ENCODE measurements at places on chromosomes 13 and 19.

DNA sequence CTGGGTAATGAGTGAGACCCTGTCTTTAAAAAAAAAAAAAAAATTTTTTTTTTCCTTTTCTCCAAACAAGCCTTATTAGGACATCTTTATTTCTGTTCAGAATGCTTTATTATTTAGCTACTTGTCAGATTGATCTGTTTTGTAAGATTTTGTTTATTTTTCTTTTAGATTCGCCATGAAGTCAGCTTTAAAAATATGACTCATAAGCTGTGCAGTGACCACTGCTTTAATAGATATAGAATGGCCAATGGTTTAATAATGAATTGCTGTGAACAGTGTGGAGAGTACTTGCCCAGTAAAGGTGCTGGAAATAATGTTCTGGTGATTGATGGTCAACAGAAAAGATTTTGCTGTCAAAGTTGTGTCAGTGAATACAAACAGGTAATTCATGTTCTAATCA, 47.7 kb downstream of the ZMYM2 start:
- no peak for DNase-seq

DNA sequence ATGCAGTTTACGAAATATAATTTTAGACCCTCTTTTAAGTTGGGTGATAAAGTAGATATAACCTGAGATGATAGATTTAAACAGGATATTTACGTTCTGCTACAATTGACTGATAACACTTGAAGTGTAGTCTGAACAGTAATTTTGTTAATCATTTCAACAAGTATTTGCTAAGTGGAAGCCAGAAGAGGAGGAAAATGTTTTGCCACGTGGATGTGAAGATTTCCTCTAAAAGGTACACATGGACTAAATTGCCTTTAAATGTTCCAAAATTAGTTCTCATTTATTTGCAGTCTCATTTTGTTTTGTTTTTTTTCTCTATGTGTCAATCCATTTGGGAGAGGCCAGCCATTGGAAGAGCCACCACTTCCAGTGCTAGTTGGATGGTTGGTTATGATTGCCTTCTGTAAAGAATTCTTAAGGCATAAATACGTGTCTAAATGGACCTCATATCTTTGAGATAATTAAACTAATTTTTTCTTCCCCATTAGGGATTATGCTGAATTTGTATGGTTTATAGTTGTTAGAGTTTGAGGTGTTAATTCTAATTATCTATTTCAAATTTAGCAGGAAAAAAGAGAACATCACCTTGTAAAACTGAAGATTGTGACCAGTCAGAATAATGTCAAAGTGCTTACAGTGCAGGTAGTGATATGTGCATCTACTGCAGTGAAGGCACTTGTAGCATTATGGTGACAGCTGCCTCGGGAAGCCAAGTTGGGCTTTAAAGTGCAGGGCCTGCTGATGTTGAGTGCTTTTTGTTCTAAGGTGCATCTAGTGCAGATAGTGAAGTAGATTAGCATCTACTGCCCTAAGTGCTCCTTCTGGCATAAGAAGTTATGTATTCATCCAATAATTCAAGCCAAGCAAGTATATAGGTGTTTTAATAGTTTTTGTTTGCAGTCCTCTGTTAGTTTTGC, 2.8 kb downstream of the MIR17HG start:
- no peak for DNase-seq

- no peak for DNase-seq
Measured at GRCh38 chr13:23356368-23356767, 77.1 kb downstream of the SACS start.

- no peak for DNase-seq
Measured at GRCh38 chr13:51894239-51894638, 32.5 kb downstream of the CCDC70 start.

DNA sequence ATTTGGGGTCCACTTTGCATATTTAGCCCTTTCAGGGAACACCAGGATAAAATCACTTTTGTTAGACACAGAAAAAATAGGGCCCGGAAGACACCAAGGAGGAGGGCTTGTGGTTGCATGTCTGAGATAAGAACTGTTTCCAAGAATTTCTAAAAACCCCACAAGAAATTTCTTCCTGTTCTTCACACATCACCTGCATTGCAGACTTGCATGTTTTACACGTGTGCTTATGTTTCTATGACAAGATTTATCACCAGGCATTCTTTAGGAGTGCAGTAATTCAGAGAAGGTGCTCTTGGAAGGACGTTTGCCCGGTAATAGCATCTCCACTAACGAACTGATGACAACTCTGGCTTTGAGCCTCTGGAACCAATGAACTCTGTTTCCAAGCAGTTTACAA, 7.1 kb upstream of the ACTL9 start:
- DNase-seq: peak; percentile 43

DNA sequence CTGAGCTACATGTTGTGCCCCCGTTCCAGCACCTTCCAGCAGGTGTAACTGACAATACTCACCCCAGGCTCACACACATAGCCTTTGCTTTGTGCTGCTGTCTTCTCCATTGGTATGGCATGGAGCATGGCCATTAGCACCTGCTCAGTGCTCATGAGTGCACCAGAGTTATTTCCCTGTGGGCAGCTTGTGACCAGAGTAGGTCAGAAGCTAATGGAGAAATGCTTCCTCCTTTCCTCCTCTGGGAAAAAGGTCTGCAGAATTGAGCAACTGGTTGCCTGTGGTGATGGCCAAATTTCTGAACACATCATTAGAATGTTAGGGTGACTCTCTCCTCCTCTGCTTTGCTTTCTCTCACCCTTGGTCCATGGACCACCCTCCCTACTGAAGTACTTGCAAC, 344.5 kb upstream of the TMTC4 start:
- no peak for DNase-seq

- DNase-seq: no peak
Measured at GRCh38 chr19:46232029-46232428, 2.5 kb downstream of the IGFL1 start.

DNA sequence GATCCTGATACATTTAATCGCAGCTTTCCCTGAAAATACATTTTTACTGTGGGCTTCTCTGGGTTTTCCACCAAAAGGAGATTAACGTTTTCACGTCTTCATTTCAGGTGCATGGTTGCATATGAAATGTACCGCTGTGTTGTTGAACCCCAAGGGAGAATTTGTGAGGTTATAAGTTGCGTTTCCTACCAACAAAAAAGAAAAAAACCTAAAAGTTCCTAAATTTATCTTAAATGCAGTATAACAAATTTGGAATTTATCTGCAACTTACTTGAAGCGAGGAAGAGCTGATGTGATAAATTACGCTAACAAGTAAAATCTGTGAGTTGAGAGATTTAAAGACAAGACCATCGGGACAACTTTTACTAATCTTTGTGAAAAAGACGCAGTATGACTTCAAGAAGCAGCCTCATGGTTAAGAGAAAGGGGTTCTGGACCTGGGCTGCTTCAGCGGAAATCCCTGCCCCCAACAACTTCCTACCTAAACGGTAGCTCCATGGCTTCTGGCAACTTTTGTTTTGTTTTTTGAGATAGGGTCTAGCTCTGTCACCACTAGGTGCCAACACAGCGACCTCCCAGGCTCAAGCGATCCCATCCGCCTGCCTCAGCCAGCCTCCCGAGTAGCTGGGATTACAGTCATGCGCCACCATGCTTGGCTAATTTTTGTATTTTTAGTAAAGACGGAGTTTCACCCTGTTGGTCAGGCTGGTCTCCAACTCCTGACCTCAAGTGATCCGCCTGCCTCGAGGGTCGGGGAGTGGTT, 958 bp upstream of the OBI1 start:
- DNase-seq: no peak

- DNase-seq: no peak
Measured at GRCh38 chr19:2181633-2181997, 17.9 kb downstream of the DOT1L start.

DNA sequence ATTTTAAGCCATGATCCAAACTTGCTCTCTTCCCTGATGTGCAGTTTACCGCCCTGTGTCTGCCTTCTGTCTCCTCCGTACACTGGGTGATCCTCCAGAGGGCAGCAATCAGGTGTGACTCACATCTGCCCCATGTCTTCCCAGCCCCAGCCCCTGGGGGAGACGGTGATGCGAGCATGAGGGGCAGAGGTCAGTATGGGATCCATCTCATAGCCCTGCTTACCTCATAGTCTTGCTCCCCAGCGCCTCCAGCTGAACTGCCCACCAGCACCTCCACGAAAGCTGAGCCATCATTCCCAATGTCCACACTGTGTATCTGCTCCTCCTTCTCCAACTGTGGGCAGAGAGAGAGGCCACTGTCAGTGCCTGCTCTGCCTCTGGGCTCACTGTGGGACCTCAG, 14.6 kb downstream of the XRCC1 start:
- no peak for DNase-seq

DNA sequence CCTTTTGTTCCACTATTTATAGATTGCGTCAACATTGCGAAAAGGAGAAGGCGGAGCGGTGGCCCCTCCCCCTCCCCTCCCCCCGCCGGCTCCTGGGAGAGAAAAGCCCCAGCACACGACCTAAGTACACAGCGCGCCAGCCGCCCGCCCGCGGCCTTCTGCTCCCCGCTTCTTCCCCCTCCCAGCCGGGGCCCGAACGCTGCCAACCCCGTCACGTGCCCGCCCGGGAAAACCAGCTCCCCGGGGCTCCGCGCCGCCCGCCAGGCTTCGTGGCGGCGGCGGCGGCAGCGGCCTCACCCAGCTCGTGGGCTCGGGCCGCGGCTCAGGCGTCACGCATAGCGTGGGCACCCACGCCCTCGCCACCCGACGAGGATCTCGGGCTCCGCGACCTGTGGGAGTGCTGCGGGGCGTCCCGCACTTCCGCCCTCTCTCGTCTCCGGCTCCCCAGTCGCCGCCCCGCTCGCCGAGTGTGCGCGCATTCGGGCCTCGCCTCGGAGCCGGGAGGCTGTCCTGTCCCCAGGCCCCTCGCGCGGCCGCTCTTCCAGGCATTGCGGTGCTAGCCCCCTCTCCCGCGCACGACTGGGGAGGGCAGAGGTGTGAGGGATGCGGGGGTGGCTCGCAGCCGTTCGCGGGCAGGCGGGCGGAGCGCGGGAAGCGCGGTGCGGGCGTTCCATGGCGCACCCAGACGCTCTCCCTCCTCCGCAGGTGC, 110.5 kb downstream of the KCNRG start:
- DNase-seq: peak; percentile 93

GRCh38 chr19:36151144-36152018, 866 bp downstream of the COX7A1 start:
- DNase-seq: no peak

- DNase-seq: no peak
Measured at GRCh38 chr13:84641491-84641890, 759.2 kb upstream of the SLITRK1 start.

DNA sequence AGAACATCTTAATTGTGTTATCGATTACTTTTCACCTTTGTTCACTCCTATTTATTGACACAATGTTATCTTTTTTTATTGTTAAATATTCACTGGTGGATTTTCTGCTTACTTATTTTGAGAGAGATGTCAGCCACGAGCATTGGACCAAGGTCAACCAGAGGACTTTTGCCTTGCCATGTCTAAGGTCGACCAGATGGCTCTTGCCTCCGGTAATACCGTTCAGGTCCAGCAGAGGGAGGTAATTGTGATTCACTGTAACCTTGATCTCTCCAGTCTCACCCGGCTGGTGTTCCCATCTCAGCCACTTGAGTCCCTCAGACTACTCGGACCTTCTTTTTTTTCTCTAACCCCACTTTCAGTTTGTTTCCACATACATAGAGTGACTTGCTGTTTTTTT, 1438.1 kb downstream of the UQCRFS1 start:
- no peak for DNase-seq

DNA sequence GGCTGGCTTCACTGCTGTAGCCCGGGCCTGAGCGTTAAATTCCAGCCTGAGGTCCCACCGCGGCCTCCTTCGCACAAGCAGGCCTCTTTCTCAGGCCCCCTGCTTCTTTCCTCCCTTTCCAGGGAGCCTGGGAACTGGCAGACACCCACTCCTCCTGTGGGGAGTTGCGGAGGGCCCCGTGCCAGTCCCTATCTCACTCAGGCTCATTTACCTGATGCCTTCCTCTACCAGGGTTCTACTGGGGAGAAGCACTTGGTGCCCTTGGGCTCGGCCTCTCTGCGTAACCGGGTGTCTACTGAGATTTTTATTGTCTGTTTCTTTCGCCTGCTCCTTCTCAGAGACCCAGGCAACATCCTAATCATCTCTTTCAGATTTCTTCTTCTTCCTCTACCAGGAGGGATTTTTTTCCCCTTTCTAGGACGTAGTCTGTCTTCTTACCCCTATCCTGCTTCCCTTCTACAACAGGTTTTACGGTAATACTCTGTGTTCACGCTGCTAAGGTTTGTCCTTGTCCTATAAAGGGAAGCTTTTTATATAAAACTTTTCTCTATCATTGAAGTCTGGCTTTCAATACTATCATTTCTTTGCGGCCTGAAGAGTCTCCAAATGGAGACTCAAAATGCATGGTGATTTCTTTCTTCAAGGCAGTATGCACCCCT, 135.4 kb upstream of the GPR12 start:
- DNase-seq: no peak

- DNase-seq: no peak
Measured at GRCh38 chr13:113497217-113497616, 6.7 kb upstream of the DCUN1D2 start.

DNA sequence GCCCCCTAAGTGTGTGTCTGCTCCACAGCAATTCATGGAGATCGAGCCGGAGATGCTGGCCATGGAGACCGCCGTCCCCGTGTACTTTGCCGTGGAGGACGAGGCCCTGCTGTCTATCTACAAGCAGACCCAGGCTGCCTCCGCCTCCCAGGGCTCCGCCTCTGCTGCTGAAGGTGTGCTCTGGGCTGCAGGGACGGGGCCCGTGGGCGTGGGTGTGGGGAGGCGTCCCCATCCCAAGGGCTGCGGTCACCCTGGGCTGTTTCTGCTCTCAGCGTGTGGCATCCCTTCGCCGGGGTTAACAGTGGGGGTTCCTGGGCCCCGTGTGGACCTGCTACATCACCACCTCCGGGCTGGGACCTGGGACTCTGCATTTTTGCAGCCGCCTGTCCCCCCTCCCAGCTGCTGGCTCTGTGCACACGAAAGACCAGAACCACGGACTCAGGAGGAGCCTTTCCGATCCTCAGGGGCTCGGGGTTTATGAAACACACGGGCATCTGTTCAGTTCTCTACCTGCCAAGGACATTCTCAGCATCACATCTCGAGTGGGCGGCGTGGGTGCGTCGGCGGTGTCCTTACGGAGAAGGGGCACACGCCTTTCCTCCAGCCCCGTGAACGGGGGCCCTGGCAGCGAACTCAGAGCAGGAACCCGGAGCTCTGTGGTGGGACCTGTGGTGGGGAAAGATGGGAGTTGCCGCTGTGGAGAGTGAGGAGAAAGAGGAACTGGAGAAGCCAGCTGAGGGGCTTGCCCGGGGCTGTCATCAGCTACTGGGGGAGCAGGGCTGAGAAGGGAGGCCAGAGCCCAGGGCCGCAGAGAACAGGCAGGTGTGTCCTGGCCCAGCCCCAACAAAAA, 7.8 kb downstream of the NCLN start:
- no peak for DNase-seq

- no peak for DNase-seq
Measured at GRCh38 chr13:38283346-38283745, 66.3 kb upstream of the UFM1 start.

DNA sequence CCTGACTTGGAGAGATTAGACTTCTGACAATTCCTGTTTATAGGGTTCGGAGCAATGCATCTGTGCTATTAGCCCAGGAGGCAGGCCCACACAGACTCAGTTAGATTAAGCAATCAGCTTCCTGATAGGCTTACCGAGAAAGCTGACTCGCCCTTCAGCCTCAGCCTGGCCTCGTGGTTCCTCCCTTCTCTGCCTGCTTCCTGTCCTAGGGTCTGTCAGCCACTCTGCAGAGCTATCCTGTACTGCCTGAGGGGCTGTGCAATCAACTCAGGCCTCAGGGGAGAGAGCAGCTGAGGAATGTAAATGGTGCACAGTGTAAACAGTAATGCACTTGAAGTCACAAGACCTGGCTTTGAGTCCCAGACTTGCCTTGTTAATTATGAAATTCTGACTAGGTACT, 30.7 kb downstream of the HTR2A start:
- no peak for DNase-seq

GRCh38 chr19:55241143-55241934, 12.8 kb upstream of the TMEM86B start:
- no peak for DNase-seq

All from CD4-positive, alpha-beta T cell treated with Interleukin-4 for 4 hours (primary cell).